ENCODE measurements at places on chromosomes 1 and 21.
A peak's percentile ranks its signal among the peaks of the same experiment; 100 is the strongest.

GRCh38 chr1:48196237-48196636 is 26.3 kb upstream of the SLC5A9 start:
- DNase-seq = no peak

DNA sequence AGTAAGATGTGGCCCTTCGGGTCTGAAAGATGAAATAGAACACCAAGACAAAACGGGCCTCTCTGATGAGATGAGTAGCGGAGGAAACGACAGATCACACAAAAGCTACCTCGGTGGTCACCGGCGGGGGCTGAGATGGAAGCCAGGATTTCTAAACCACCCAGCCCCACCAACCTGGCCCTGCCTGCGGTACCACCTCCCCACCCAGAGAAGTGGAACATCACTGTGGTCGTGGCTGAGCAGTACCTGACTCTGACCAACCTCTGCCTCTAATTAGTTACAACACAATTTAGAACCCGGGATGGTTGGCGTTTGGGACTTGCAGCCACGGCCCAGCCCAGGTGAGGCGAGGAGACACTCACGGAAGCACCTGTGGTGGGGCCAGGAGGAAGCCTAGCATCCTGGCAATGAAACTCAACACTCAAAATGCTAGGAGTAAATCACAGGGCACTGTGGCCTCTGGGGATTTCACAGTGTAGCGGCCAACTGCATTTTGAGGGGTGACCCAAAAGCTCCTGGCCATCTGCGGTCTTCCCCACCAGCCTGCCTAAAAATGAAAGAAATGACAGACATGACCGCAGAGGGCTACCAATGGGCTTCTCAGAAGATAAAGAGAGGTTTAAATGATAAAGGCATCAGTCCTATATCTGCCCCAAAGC is 73.4 kb downstream of the ITPKB start:
- no peak for DNase-seq

DNA sequence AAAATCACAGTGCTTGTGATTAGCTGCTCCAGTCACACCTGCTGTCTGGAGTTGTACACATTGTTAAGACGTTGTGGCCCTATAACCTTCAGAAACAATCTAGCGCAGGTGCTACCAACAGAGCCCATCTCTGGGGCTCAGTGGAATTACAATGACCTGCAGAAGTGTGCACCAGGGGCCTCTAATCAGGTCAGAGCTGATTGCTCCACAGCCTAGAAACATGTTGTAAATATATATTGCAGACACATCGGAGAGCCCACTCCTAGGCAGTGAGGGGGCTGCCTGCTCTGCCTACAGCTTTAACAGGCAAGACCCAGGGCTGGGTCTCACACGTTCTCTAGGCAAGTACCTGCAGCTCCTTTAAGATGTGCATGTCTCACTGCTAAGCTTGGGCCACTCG is 302.0 kb downstream of the SIPA1L2 start:
- no peak for DNase-seq

DNA sequence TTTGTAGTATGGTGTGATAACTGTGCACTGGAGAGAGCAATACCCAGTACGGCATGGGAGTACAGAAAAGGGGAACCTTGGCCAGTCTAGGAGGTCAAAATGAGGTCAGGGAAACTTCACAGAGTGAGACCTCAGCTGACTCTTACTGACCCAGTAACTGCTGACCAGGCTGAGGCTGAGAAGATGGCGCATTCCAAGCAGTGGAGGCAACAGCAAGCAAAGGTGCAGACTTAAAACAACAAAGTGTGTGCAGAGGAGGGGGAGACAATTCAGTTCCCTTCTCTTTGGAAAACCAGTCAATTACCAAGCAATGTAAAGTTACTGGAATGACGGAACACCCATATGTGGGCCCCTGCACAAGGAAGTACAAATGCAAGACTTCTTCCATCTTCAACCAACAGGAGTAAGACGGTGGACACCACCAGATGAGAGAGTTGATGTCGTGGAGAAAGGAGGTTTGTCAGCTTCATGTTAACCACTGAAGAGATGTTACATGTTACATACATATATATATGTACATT is 54.6 kb upstream of the PRDX6 start:
- no peak for DNase-seq

- peak; percentile 13 for DNase-seq
These were observed 464.8 kb downstream of the PTBP2 start for GRCh38 chr1:97186381-97186780.

All from ACHN (cell line).